ENCODE measurements at places on chromosomes 1 and 21.

DNA sequence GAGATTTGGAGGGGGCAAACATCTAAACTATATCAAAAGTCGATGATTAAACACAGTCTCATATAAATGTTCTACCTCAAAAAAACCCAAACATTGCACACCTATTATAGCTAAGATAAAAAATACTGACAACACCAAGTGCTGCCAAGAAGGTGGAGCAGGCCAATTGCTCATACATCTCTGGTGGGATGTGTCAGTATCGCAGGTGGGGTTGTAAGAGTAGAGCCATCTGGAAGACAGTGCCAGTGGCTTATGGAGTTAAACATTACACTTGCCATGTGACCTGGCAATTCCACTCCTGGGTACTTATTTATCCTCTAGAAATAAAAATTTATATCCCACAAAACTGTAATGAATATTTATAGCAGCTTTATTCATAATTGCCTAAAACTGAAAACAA is 213.4 kb downstream of the DISC1 start:
- H3K36me3 ChIP-seq: no peaks in the 10 kb centered on the region
- no peak overlapping the region for H3K4me3 ChIP-seq
- no peak overlapping the region for H3K27ac ChIP-seq
- H3K4me1 ChIP-seq: no peaks in the 10 kb centered on the region
- no peaks in the 10 kb centered on the region for H3K27me3 ChIP-seq

- H3K36me3 ChIP-seq: no peaks in the 10 kb centered on the region
- no peak for DNase-seq
- no peaks in the 10 kb centered on the region for H3K4me1 ChIP-seq
- H3K27ac ChIP-seq: no peak overlapping the region
- H3K4me3 ChIP-seq: no peak overlapping the region
Measured at GRCh38 chr1:115457289-115457688, 119.2 kb upstream of the NGF start.

DNA sequence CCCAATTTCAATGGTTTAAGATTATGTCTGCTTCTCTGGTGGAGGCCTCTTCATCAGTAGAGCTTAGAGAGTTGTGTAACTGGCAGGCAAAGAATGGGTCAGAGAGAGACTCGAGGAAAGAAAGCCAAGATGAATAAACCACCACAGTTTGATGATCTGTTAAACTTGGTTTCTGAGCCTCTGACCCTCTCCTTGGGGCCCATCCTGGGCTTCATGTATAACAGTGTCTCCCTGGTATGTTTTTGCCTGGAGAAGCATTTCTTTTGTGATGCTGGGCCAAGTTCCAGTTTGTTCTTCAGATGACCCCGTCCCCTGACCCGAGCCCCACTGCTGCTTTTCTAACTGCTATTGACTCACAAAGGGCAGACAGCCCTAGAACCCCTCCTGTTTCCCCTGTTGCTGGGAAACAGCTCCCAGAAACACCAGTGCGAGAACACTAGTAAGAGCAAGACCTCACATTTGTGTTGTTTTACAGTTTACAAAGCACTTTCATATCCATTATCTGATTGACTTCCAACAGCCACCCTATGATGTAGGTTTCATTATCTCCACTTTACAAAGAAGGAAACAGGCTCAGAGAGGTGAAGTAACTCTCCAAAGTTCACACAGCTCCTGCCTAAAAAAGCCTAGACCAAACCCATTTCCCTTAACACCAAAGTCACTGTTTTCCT is 9.0 kb downstream of the CD2 start:
- H3K27ac ChIP-seq: peak overlapping the region; percentile 4
- no peaks in the 10 kb centered on the region for H3K4me1 ChIP-seq
- no peak for DNase-seq

DNA sequence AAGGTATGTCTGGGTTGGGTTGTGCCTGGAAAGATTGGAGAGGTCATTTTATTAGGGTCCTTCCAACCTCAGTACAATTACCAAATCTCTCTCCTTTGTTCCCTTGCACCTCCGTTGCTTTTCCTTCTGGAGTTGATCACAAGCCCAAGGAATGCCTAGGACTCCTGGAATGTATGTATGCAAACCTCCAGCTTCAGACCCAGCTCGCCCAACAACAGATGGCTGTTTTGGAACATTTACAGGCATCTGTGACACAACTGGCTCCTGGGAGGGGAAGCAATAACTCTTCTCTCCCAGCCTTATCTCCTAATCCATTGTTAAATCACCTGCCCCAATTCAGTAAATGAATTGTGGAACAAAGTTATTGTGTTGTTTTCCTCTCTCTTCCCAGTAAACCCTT is 8.3 kb downstream of the TSACC start:
- H3K4me3 ChIP-seq: no peak overlapping the region
- H3K4me1 ChIP-seq: no peaks in the 10 kb centered on the region
- no peaks in the 10 kb centered on the region for H3K27me3 ChIP-seq
- DNase-seq: no peak

DNA sequence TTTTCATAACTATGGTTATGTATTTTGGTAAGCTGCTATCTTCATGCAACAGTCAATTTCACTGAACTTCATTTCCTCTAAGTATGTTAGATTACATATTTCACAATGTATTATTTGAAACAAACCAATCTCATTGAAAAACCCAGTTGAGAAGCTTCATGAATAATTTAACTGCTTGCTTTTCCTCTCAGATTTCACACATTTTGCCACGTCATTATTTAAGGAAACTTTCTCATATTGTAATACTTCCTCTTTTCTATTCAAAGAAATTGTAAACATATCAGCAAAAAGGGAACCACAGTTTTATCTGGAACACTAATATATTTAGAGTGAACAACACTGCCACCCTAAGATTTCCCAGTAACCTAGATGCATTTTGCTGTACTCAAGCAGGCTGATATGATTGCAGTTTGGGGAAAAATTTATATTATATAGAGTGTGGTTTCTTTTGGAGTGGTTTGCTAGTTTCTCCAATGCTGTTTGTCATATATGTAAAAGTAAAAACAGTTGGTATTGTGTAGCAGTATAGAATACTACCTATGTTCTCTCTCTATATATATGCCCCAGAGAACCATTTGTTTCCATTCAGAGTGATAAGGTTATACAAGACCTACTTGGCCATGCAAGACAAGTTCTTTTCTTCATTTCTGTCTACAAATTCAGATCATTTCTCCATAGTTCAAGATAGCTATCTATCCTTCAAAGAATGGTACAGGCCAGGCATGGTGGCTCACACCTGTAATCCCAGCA is 28.4 kb upstream of the AHCTF1 start:
- DNase-seq: no peak
- no peaks in the 10 kb centered on the region for H3K36me3 ChIP-seq
- H3K27me3 ChIP-seq: no peaks in the 10 kb centered on the region
- no peaks in the 10 kb centered on the region for H3K4me1 ChIP-seq
- no peak overlapping the region for H3K27ac ChIP-seq

GRCh38 chr1:202192770-202193613 is 607 bp upstream of the LGR6 start:
- no peak for DNase-seq
- H3K4me3 ChIP-seq: no peak overlapping the region
- no peaks in the 10 kb centered on the region for H3K36me3 ChIP-seq
- H3K27ac ChIP-seq: no peak overlapping the region

DNA sequence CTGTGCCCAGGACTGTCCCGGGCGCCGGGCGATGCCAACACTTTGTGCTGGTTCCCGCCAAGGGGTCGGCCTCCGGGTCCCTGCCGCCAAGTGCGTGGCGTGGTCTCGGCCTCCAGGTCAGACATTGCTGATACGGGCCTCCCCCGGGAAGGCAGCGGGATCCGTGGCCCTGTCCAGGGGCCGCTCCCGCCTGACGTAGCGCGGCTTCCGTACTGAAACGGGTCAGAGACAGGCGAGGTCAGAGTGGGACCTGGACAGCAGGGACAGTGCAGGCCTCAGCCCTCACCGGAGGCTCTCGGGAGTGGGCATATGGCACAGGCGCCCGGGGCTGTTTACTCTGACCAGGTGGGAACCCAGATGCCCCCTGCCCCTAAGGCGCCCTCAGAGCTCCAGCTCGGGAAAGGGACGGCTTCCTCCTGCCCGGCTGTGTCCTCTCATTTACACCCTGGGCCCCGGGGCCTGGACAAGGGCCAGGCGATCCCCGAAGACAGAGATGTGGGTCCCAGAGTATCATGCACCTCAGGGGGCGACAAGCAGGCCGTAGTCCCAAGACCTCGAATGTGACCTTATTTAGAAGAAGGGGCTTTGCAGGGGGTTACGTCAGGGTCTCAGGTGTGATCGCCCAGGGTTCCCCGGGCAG is 8.8 kb upstream of the RNF223 start:
- H3K27ac ChIP-seq: no peak overlapping the region
- no peaks in the 10 kb centered on the region for H3K4me1 ChIP-seq
- no peak overlapping the region for H3K4me3 ChIP-seq
- no peaks in the 10 kb centered on the region for H3K36me3 ChIP-seq
- peak; percentile 50 for DNase-seq

GRCh38 chr1:241532162-241532531 is at the start of gene KMO:
TSS of gene KMO (plus strand) at chr1:241532378. CDS start at chr1:241532445, 67 bp downstream.
- H3K36me3 ChIP-seq: no peaks in the 10 kb centered on the region
- H3K4me3 ChIP-seq: peak within 1 kb of the TSS; percentile 40
- peak within 1 kb of the TSS; percentile 8 for H3K27ac ChIP-seq
- no peaks in the 10 kb centered on the region for H3K4me1 ChIP-seq
- no peaks in the 10 kb centered on the region for H3K27me3 ChIP-seq
- DNase-seq: no peak

DNA sequence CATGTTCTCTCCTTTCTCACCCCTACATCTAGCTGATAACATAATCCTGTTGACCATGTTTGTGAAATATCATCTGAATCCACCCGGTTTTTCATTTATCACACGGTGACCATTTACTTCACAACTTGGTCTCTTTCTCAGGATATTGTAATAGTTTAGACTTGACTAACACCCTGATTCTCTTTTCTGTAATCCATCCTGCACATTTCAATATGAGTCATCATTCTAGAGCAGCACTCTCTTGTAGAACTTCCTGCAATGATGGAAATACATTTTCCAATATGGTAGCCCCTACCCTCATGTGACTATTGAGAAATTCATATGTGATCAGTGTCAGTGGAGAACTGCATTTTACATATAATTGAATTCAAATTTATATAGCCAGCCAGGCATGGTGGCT is 2.3 kb upstream of the JAM2 start:
- H3K36me3 ChIP-seq: no peaks in the 10 kb centered on the region
- no peak overlapping the region for H3K4me3 ChIP-seq
- DNase-seq: no peak
- H3K27me3 ChIP-seq: peaks cover 9% of the 10 kb centered on the region

DNA sequence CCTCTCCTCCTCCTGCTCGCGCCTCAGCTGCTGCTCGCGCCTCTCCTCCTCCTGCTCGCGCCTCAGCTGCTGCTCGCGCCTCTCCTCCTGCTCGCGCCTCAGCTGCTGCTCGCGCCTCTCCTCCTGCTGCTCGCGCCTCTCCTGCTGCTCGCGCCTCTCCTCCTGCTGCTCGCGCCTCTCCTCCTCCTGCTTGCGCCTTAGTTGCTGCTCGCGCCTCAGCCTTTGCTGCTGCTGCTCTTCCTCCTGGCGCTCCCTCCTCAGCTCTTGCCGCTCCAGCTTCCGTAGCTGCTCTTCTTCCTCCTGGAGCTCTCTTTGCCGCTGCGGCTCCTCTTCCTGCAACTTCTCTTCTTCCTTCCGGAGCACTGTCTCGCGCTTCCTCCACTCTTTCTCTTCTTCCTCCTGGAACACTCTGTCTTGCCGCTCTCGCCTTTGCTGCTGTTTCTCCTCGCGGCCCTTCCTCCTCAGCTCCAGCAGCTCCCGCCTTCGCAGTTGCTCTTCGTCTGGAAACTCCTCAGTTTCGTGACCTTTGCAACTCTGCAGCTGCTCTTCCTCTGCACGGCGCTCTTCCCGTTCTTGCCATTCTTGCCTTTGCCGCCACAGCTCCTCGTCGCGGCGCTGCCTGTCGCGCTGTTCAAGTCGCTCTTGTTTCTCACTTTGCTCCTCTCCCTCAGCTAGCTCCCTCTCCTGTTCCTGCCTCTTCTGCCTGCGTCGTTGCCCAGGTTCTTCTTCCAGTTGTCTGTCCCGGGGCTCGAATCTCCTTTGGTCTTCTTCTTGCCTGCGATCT is 3.0 kb downstream of the TCHH start:
- no peaks in the 10 kb centered on the region for H3K4me1 ChIP-seq
- peaks cover 95% of the 10 kb centered on the region for H3K27me3 ChIP-seq
- DNase-seq: no peak

DNA sequence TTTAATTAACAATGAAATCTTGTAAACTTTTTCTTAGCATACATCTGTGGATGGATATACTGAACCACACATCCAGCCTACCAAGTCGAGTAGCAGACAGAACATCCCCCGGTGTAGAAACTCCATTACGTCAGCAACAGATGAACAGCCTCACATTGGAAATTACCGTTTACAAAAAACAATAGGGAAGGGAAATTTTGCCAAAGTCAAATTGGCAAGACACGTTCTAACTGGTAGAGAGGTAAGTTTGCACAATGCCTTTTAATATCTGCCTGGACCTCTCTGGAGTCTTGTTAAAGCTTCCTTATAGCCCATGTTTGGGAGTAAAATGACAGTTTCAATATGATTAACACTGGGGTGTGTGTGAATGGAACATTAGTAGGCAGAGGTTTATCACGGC is 51.4 kb downstream of the MARK1 start:
- H3K27ac ChIP-seq: no peak overlapping the region
- no peaks in the 10 kb centered on the region for H3K36me3 ChIP-seq
- no peak for DNase-seq
- no peaks in the 10 kb centered on the region for H3K4me1 ChIP-seq
- H3K27me3 ChIP-seq: no peaks in the 10 kb centered on the region
- no peak overlapping the region for H3K4me3 ChIP-seq

- DNase-seq: no peak
- H3K4me3 ChIP-seq: no peak overlapping the region
- no peaks in the 10 kb centered on the region for H3K4me1 ChIP-seq
- no peaks in the 10 kb centered on the region for H3K27me3 ChIP-seq
- no peaks in the 10 kb centered on the region for H3K36me3 ChIP-seq
- H3K27ac ChIP-seq: no peak overlapping the region
Measured at GRCh38 chr1:119314001-119314796, 54.4 kb upstream of the HAO2 start.

DNA sequence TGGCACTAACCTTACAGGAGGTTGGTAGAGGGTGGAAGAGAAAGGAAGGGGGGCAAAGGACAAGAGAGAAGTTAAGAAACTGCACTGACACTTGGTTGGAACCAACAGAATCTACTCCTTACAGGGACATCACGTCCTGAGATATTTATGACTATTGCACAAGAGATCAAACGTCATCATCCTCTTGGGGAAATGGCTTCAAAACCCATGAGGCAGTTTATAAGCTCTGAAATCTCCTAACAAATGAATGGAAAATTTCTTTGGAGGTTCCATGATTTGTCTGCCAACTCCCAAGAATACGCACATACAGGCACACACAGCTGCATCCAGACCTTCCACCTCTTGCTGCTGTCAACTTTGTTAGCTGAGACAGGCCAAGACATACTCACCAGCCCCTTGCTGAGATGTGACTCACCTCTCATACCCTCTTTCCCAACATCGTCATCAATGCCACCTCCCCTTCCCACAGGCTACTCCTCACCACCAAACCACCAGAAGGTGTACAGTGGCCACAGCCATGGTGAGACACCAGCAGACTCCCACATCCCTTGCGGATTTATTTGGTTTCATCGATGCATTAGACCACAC is 135.5 kb downstream of the SETD4 start:
- no peaks in the 10 kb centered on the region for H3K36me3 ChIP-seq
- DNase-seq: no peak
- H3K4me1 ChIP-seq: no peaks in the 10 kb centered on the region

GRCh38 chr1:27427816-27428315 is 35.4 kb downstream of the GPR3 start:
- H3K4me3 ChIP-seq: peak overlapping the region; percentile 26
- no peaks in the 10 kb centered on the region for H3K27me3 ChIP-seq
- DNase-seq: no peak
- peaks cover 23% of the 10 kb centered on the region for H3K4me1 ChIP-seq
- H3K27ac ChIP-seq: peak overlapping the region; percentile 91
